Activated CD8-positive, alpha-beta memory T cell treated with anti-CD3 and anti-CD28 coated beads for 4 hours (primary cell): ENCODE measurements at places on chromosomes 2 and 18.

DNA sequence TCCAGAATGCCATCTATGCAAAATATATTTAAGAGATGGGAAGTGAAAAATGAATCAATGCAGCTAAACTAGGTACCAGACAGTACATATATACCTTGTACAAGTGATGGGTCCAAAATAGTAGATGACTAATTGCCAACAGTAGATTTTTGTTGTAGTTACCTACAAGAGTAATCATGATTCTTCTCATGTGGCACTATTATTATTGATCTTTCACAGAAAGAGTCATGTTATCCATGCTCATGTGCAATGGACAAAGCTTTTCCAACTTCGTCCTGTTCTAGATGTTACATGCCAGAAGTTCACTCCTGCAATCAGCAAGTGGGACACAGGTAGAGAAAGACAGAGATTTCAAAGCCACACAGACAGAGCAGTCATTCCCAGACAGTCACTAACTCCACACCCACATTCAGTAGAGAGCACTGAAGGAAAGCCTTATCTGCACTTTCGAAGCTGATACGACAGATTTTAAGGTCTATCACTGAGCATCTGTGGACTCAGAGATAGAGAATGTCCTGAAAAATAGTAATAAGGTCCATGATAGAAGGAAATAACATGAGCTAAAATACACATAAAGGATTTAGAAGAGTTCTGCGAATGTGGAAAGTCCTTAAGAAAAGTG lies 101.6 kb upstream of the ITPRID2 start:
- no peak for DNase-seq

DNA sequence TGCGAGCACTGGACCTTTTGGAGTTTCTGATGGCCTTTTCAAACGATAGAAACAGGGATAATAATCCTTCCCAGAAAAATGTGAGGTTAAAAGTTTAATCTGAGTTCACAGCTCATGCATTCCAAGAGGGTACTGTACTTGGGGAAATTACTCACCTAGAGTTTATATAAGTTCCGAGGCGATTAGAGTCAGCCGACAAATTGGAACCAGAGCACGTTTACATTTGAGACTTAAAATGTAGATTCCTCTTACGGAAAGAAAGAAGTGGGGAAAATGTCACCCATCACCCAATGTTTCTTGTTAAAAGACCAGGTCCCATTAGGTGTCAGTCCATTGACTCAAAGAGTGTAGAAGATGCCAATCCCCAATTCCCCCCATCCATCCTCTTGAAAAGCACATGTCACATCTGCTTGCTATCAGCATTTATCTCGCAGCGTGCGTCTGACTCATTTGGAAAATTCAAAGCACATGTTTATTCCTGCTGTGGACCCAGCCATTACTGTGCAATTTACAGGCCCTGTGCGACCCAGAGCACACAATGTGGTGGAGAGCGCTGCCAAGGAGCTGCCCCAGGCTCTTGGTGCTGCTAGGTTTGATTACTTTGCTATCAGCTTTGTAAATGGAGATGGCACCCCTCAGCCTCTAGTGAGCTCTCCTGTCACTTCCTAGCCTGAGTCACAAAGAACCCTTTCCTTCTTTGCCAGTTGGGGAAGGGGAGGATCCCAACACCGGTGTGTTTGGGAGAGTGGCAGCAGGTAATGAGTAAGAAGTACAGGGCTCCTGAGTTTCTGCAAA lies 104.8 kb downstream of the COLEC12 start:
- DNase-seq: no peak

DNA sequence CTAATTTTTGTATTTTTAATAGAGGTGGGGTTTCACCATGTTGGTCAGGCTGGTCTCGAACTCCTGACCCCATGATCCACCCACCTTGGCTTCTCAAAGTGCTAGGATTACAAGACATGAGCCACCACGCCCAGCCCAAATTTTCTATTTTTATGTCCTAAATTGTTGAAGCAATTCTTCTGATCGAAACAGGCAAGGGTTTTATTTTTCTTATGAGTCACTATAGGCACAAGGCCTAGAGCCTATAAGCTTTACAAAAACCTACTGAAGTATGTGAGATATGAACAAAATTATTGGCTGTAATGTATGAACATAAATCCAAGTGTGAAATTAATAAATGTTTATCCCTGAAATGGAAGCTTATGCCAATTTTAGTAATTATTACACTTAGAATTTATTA lies 464.2 kb upstream of the NRP2 start:
- DNase-seq: no peak

GRCh38 chr2:142286618-142287017 lies 155.8 kb upstream of the LRP1B start:
- no peak for DNase-seq

DNA sequence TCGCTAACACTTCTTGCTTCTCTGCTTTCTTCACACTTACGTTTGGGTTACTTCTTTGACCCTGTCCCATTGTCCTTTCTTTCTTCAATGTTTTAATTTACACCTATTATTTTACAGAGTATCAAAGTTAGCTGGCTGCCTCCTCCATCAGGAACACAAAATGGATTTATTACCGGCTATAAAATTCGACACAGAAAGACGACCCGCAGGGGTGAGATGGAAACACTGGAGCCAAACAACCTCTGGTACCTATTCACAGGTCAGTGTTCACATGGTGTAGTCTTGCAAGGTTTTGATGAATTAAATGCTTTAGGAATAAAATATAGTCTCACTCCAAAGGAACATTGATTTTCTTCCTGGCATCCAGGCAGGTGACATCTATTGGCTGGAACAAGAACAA lies 919.0 kb downstream of the MBD2 start:
- no peak for DNase-seq

DNA sequence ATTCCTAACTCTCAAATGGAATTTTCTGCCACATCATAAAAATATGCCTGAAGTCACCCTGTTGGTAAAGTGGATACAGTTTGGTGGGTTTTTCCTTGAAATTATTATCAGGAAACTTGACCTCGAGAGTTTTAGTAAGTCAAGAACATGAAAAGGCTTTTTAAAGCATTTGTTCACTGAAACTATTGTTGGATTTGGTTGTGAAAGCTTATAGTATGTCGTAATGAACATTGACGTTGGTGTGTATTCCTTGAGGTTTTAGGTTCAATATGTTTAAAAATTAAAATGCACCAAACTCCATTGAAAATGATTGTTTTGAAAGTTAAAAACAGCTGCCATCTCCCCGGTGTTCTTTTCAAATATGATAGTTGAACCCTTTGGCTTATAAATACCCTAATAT lies 30.8 kb downstream of the AOX1 start:
- no peak for DNase-seq

DNA sequence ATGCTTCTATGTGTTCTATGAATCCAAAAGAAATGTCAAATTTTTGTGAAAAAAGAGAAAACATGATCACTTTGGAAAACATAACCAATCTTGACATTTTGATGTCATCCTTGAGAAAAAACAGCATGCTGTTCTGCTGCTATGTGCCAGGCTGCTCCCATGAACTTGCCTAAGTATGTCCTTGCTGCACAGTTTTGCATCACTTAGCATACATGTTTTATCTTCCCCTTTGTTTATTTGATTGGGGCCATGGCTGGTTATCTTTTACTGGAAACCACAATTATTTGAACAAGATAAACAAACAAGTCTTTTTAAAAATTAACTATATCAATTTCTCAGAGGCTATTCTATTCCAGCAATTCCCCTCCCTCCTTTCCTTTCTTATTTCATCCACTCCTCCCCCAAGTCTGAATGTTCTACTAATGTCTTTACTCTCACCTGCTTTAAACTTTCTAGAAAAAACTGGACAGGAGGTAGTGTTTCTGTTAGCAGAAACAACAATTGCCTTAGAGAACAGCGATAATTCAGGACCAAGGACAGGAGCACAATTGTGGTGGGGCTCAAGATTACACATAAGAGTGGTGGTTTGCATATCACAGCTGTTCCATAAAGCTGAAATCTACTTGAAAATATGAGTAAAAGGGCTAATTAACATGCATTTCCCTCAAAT lies 6.7 kb downstream of the AOX1 start:
- no peak for DNase-seq

- no peak for DNase-seq
These were observed 120.0 kb upstream of the RBMS1 start for GRCh38 chr2:160613466-160614153.

GRCh38 chr2:188609321-188610049 lies 317.8 kb downstream of the GULP1 start:
- no peak for DNase-seq

DNA sequence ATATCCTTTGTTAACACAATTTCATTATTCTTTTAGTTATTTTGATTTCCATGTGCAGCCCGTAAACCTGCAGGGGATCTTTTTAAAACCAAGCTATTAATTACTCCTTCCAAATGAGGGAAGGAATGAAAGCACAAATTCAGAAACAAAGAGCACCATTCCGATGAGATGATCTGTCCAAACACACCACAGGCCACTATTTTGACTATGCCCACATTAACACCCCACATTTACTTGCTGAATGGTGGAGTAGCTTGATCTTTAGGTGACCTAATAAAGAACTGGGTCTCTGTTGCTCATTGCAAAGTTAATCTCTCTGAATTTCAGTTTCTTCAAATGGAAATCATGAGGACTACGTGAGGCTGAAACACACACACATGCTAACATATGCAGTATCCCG lies 218.0 kb downstream of the IRS1 start:
- no peak for DNase-seq
